ENCODE measurements at places on chromosomes 5 and 9.
A peak's percentile ranks its signal among the peaks of the same experiment; 100 is the strongest.

GRCh38 chr5:104367978-104368377 is 805.4 kb upstream of the NUDT12 start:
- no peak for DNase-seq

- DNase-seq: no peak
Measured at GRCh38 chr5:77426670-77427069, 65.4 kb downstream of the WDR41 start.

DNA sequence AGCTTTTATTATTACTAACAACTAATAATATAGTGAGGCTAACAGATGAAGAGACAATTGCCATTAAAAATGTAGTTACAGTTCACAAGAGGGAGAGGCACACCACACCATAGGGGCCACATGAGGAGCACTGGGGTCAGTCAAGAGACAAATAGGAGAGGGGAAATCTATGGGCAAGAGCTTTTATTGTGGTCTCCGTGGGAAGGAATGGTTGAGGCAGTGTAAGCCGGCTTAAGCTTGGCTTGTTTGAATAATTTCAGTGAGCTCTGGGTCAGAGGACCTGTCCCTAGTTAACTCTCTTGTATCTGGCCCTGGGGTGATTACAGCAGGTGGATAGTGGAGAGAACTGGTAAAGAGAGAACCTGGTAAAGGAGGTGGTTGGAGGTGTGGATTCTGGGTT is 35.3 kb downstream of the OGN start:
- no peak for DNase-seq

DNA sequence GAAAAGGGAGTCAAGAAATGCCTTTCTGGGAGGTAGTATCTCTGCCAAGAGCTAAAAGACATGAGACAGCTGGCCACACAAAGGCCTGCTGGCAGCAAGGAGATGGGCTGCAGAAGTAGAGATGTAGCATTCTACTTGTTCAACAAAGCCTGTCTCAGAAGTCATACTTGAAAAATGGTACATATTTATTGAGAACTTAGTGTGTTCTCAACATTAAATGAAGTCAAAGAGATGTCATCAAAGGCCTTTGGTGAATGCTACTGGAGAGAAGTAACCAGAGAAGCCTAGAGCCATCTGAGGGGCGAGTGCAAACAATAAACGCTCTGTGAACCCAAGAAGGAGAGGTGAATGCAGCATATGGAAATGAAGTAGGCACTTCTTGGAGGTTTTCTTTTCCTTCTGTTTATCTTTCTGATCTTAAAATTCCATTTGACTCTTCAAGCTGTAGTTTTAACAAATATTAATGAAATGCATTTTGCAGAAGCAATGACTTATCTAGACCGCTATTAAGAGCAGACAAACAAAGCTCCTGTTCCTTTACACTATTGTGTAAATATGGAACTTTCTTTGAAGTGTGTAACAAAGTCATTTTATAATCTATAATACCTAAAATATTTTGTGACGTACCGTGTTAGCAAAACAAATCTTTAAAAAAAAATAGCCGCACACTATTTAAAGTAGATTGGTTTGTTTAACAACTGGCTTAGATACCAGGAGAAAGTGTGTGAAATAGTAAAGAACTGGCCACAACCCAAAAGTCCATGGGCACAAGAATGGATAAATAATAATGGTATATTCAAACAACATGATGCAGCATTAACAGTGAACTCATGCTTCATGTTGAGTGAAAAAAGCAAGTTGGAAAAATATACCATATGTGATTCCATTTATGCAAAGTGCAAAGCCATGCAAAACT is 70.2 kb downstream of the ZNF608 start:
- DNase-seq: no peak

- no peak for DNase-seq
Measured at GRCh38 chr9:131630205-131630831, 85.0 kb downstream of the PRRT1B start.

DNA sequence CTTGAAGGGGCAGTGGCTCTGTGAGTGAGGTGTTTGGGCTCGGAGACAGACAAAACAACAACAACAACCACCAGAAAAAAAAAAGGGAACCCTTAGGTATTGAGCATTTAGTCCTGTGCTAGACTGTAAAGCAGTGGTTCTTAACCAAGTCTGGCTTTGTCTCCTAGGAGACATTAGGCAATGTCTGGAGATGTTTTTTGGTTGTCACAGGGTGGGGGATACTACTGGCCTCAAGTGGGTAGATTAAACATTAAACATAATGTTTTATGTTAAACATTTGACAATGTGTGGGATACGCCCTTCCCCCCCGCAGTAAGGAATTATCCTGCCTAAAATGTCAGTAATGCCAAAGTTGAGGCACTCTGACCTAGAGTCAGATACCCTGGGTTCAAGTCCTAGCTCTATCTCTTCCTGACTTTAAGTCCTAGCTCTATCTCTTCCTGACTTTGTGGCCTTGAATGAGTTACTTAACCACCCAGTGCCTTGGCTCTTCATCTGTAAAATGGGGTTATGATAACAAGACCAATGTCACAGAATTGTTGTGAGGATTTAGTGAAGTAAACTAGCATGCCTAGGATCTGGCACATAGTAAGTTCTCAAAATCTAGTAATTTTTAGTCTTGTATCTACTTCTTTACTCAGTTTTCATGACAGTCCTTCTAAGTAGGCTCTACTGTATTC is 1.8 kb downstream of the TRIM32 start:
- no peak for DNase-seq

GRCh38 chr9:137195525-137196220 is 4.9 kb downstream of the TPRN start:
- no peak for DNase-seq

DNA sequence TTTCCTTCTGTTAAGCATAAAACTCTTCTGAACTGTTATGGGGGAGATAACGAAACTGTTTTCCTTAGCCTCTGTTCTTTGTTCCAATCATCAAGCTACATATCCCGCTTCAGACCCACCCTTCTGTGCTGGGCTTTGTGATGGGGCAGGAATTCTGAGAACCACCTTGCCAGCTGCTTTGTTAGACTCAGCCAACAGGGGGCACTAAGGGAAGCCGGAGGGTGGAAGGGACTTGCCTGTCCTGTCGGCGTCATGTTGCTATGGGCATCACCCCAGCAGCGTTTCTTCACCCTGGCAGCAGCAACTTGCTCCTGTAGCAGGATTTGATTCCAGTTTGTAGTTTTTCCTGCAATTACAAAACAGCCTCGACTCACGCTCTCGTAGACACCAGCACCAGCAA is 169.1 kb downstream of the CAAP1 start:
- peak; percentile 7 for DNase-seq

DNA sequence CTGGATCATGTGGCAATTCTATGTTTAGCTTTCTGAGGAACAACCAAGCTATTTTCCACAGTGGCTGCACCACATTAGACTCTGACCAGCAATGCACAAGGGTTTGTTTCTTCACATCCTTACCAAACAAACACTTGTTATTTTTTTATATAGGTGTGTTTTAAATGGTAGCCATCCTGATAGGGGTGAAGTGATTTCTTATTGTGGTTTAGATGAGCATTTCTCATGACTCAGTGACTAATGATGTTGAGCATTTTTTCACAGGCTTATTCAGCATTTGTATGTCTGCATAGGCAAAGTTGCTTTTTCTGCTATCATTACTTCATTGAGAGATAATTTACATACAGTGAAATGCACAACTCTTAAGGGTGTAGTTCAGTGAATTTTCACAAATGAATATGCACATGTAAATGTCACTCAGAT is 36.0 kb downstream of the ANKRD33B start:
- no peak for DNase-seq

- no peak for DNase-seq
Measured at GRCh38 chr5:34053571-34054399, 10.8 kb upstream of the C1QTNF3 start.

DNA sequence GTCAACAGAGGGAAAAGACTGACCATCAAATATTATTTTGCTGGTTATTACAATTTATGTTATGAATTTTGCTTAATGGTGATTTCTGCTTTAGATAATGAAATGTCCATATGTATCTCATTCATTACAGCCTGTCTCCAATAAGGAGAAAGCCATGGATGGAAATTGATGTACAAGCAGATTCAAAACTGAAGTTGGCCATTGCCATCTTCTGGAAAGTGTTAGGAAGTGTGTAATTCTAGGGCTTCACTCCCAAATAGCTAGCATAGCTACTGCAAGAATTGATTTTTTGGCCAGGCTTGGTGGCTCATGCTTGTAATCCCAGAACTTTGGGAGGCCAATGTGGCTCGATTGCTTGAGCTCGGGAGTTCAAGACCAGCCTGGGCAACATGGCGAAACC is 45.8 kb downstream of the DYNC2I2 start:
- no peak for DNase-seq

DNA sequence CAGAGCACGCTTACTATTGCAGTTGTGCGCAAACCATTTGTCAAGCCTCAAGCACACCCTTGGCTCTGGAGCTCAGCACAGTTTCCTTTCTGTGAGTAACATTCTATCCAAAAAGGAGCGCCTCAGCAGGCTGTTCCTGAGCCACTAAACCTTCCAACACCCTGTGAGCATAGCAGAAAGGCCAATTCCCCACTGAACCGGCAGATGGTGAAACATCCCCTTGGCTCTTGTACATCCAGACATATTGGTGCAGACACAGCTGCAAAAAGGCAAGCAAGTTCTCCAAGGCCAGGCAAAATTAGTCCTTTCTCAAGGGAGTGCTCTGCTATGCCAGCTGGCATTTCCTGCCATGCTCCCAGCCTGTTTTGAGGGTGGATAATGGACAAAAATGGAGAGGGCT is 44.1 kb upstream of the CEMIP2 start:
- no peak for DNase-seq

DNA sequence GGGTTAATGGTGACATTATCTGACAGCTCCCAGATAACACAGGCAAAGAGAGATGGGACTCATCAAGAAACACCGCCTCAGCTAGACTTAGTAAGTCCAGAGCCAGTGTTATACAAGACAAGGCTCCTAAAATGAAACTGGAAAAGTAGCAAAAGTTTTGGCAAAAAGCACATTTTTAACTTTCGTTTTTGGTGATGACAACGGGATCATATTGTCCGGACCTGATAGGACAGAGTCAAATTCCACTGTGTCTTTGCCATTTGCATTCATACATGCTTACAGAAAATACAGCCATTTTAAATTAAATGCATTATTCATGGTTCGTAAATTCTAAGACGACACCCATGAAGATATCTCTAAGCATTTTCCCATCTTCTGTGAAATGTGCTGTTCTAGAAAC is 152.1 kb downstream of the CRB2 start:
- DNase-seq: no peak

DNA sequence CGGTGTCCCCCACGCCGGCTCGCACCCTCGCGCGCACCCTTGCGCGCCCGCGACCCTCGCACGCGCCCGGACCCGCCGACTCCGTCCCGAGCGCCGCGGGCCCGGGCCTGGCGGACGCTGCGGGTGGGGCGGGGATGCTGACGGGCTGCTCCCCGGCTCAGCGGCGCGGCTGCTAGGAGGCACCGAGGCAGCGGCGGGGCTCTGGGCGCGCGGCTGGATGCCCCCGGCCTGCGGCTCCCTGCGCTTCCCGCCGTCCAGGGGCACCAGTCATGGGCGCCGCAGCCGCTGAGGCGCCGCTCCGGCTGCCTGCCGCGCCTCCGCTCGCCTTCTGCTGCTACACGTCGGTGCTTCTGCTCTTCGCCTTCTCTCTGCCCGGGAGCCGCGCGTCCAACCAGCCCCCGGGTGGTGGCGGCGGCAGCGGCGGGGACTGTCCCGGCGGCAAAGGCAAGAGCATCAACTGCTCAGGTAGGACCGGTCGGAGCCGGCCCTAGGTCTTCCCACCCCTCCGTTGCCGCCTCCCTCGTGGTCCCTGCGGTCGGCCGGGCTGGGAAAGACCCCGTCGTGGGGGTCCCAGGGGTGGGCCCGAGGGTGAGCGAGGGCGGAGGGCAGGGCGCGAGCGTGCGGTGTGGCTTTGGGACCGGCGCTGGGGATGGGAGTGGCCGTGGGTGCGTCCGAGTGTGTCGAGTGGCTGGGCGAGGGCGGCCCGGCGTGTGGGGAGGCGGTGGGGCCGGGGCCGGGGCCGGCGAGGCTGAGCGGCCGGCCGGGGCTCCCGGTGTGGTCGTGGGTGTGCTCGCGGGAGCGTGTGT is 530 bp downstream of the TMEFF1 start:
- DNase-seq: peak; percentile 18

GRCh38 chr5:159100025-159100781 is 487 bp upstream of the EBF1 start:
- DNase-seq: peak; percentile 71

GRCh38 chr9:127575875-127576778 is 36.0 kb upstream of the STXBP1 start:
- no peak for DNase-seq

DNA sequence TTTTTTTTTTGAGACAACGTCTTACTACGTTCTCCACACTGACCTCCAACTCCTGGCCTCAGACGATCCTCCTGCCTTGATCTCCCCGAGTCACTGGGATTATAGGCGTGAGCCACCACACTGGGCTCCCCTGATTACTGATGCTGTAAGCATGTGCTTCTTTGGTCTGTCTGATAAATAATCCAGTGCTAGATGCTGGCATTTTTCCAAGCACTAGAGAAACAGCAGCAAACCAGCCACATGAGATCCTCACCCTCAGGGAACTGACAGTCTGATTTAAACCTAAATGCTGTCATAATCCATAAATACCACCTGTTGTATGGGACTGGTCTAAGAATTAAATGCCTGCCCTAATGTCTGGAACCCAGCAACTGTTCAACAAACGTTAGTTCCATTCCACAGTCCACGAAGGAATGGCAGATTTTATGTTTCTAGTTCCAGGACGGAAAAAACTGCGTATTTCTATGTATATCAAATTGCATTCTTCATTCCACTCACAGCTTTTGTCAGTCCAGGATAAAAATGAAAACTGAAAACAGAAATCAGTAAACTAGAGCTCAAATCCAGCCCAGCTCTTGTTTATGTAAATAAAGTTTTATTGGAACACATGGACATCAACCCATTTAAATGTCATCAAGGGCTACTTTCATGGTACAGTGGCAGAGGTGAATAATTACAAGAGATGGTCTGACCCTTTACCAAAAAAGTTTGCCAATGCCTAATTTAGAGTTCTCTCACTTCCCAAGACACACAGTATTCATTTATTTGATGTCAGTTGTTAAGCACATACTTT is 20.1 kb downstream of the SLC35D2 start:
- DNase-seq: no peak

DNA sequence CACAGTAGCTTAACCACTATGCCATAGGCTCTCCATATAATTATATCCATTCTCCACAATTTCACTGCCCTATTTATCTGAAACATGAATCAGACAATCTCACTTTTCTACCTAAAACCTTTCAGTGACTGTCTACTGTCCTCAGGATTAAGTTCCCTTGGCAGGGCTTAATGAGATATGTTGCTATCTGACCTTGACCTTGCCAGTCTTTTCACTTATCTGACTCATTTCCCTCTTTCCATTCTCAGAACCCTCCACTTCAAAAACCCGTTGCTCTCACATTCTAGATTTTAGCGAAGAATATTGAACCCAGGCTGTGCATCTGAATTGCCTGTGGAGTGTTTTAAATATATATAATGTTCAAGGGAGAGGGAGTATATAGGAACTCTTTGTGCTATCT is 452.1 kb upstream of the MPDZ start:
- DNase-seq: no peak

- no peak for DNase-seq
Measured at GRCh38 chr5:90548069-90548593, 10.5 kb upstream of the ADGRV1 start.

- no peak for DNase-seq
Measured at GRCh38 chr5:94908889-94909480, 290.5 kb downstream of the SLF1 start.
